ENCODE measurements at places on chromosomes 12 and 14.

GRCh38 chr12:123232472-123232806 is 502 bp downstream of the MPHOSPH9 start:
- no peaks in the 10 kb centered on the region for H3K27me3 ChIP-seq
- peak overlapping the region; percentile 96 for H3K4me3 ChIP-seq
- H3K36me3 ChIP-seq, result peaks cover 44% of the 10 kb centered on the region
- DNase-seq, result no peak
- peak overlapping the region; percentile 99 for H3K27ac ChIP-seq

GRCh38 chr14:70988452-70988851 is 81.2 kb downstream of the PCNX1 start:
- H3K27me3 ChIP-seq, result no peaks in the 10 kb centered on the region
- H3K36me3 ChIP-seq, result peaks cover 3% of the 10 kb centered on the region
- DNase-seq, result peak; percentile 24
- peaks cover 23% of the 10 kb centered on the region for H3K4me1 ChIP-seq
- H3K4me3 ChIP-seq, result peak overlapping the region; percentile 44

GRCh38 chr12:120674097-120674636 is 12.8 kb upstream of the MLEC start:
- peaks cover 4% of the 10 kb centered on the region for H3K4me1 ChIP-seq
- no peaks in the 10 kb centered on the region for H3K27me3 ChIP-seq
- H3K27ac ChIP-seq, result no peak overlapping the region
- no peaks in the 10 kb centered on the region for H3K36me3 ChIP-seq
- H3K4me3 ChIP-seq, result no peak overlapping the region

DNA sequence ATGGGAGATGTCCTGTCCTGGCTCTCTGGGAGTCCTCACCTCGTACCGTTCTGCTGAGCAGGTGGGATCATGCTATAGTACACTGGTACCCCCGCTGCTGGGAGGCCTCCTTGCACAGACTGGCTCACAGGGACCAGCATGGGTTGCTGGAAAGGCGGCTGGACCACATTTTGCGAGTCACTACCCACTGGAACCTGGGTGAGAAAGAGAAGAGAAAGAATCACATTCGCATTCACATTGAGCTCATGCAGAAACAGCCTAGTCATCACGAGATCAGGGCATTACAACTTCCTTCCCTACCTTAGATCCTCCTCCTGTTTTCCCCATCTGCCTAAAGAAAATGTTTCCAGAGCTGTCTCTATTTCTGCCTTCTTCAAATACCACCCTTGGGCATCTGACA is 17.3 kb upstream of the STAC3 start:
- H3K4me3 ChIP-seq, result no peak overlapping the region
- peaks cover 7% of the 10 kb centered on the region for H3K4me1 ChIP-seq
- peak overlapping the region; percentile 80 for H3K27ac ChIP-seq
- peak; percentile 51 for DNase-seq
- no peaks in the 10 kb centered on the region for H3K27me3 ChIP-seq
- H3K36me3 ChIP-seq, result peaks cover 23% of the 10 kb centered on the region

GRCh38 chr12:47750229-47750798 is 8.4 kb downstream of the RAPGEF3 start:
- H3K27me3 ChIP-seq, result peaks cover 2% of the 10 kb centered on the region
- H3K4me3 ChIP-seq, result no peak overlapping the region
- H3K4me1 ChIP-seq, result peaks cover 7% of the 10 kb centered on the region
- DNase-seq, result no peak
- H3K36me3 ChIP-seq, result no peaks in the 10 kb centered on the region

GRCh38 chr14:74975059-74975810 is 19.8 kb upstream of the PGF start:
- DNase-seq, result no peak
- no peaks in the 10 kb centered on the region for H3K36me3 ChIP-seq
- H3K4me3 ChIP-seq, result no peak overlapping the region
- H3K27me3 ChIP-seq, result no peaks in the 10 kb centered on the region
- no peak overlapping the region for H3K27ac ChIP-seq

DNA sequence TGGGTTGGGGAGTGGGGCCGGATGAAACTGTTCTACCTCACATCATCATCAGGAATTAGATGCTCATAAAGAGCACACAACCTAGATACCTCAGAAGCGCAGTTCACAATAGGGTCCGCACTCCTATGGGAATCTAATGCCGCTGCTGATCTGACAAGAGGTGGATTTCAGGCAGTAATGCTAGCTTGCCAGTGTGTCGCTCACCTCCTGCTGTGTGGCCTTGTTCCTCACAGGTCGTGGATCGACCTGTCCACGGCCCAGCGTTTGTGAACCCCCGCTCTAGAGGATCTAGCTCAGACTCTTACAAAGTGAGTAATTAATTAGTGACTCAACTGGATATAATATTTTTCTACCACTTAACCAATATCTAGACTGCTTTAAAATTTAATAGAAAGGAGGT is 5.8 kb downstream of the PPP1R12A start:
- H3K27ac ChIP-seq, result peak overlapping the region; percentile 24
- H3K4me3 ChIP-seq, result no peak overlapping the region
- no peaks in the 10 kb centered on the region for H3K36me3 ChIP-seq
- no peaks in the 10 kb centered on the region for H3K27me3 ChIP-seq
- peaks cover 56% of the 10 kb centered on the region for H3K4me1 ChIP-seq
- DNase-seq, result no peak

DNA sequence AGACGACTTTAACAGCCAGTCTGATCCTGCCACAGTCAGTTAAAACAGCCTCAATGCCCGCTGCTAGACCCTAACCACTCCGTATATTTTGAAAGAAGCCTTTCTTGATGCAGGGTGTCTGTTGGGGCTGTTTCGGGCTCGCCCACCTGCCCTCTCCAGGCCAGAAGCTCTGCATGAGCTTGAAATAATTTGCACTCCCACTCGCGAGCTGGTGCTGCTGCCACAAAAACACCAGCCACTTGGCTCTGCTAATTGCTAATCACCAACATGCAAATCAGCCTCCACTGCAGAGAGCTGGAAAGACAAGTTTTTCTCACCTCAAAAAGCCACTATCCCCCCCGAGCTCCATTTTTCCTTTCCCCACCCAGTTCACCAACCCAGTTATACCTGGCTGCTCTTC is 15.5 kb downstream of the BAZ2A start:
- H3K27me3 ChIP-seq, result no peaks in the 10 kb centered on the region
- H3K36me3 ChIP-seq, result peaks cover 48% of the 10 kb centered on the region
- DNase-seq, result no peak

DNA sequence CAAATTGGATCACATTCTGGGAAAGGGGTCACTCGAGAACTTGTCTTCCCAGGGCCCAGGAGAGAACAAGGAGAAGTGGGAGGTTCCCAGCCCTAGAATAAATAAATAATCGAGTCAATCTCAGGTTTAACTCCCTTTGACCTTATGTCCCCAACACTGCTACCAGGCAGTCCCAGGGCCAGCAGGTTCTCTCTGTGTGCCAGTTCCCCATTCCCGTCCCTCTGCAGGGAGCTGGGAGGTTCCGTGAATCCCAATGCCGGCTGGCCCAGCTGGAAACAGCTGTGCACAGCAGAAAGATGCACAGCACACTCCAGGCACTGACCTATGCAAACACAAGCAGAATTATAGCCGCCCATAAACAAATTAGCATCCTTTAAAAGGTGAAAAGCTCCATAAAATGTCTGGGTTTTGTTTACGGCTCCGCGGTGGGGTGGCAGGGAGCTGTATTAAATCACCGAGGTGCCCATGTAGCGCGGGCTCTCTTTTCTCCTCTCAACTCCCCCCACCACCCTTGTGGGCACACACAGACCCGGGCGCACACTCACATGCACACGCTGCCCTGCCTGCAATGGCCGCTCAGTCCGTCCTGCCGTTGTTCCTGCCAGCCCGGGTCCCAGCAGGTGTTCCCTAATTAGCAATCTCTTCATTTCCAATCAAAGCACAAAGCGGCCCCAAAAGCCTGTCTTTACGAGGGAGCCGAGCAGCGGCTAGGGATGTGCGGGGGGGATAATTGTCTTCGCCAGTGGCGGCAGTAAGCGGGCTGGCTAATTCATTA is 46.6 kb upstream of the ESRRB start:
- no peak for DNase-seq
- no peaks in the 10 kb centered on the region for H3K36me3 ChIP-seq
- H3K27me3 ChIP-seq, result peaks cover 34% of the 10 kb centered on the region
- no peak overlapping the region for H3K4me3 ChIP-seq
- no peaks in the 10 kb centered on the region for H3K4me1 ChIP-seq
- H3K27ac ChIP-seq, result no peak overlapping the region

DNA sequence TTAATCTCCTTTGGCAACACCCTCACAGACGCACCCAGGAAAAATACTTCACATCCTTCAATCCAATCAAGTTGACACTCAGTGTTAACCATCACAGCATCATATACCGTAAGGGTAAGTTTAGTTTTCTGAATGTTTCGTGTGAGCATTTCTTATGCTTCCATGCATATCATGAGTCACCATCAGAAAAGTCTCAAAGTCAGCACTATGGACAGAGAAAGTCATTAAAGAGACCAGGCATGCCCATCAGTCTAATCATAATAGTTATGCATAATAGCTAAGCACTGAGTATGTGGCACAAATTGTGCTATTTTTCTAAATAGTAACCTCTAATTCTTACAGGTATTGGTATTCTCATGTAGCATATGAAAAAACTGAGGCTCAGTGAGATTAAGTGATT is 158.8 kb upstream of the PRMT8 start:
- H3K27ac ChIP-seq, result no peak overlapping the region
- H3K36me3 ChIP-seq, result no peaks in the 10 kb centered on the region
- DNase-seq, result no peak
- H3K27me3 ChIP-seq, result peaks cover 6% of the 10 kb centered on the region

DNA sequence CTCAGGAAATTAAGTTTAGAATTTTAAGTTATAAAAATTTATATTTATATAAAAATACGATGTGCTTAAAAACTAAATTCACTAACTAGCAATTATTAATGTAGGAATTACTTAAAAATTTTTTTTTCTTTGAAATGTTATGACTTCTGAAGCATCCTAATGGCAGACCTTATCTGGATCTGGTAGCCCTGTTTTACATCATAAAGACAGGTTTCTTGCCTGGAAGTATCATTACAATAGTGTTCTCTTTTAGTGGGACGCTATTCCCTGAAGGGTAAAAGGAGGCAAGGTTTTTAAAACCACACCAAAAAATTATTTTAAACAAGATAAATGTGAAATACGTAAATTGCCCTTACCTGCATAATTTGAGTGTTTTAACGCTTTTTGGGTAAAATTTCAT is 2.1 kb downstream of the WDR20 start:
- no peak overlapping the region for H3K4me3 ChIP-seq
- H3K36me3 ChIP-seq, result peaks cover 7% of the 10 kb centered on the region
- H3K4me1 ChIP-seq, result peaks cover 43% of the 10 kb centered on the region
- DNase-seq, result no peak
- H3K27me3 ChIP-seq, result no peaks in the 10 kb centered on the region

GRCh38 chr14:95185767-95186392 is 28.6 kb upstream of the DICER1 start:
- no peak overlapping the region for H3K27ac ChIP-seq
- peaks cover 21% of the 10 kb centered on the region for H3K27me3 ChIP-seq
- peaks cover 1% of the 10 kb centered on the region for H3K4me1 ChIP-seq
- no peak overlapping the region for H3K4me3 ChIP-seq
- no peaks in the 10 kb centered on the region for H3K36me3 ChIP-seq

DNA sequence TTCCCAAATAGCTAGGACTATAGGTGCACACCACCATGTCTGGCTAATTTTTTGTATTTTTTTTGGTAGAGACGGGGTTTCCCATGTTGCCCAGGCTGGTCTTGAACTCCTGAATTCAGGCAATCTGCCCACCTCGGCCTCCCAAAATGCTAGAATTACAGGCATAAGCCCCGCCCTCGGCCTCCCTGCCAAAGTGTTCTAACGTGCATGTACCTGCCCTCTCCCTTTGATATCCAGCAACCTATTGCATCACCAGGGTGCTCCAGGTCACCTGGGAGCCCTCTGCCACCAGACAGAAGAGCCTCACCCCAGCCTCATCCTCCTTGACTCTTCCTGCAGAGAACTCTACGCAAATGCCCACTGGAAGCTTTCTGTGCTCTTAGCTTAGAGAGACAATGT is 2.2 kb upstream of the EML1 start:
- H3K4me3 ChIP-seq, result no peak overlapping the region
- peaks cover 6% of the 10 kb centered on the region for H3K27me3 ChIP-seq
- H3K27ac ChIP-seq, result no peak overlapping the region
- H3K4me1 ChIP-seq, result peaks cover 21% of the 10 kb centered on the region
- no peaks in the 10 kb centered on the region for H3K36me3 ChIP-seq
- DNase-seq, result no peak

GRCh38 chr12:81284137-81284536 is 206.3 kb downstream of the ACSS3 start:
- H3K27ac ChIP-seq, result no peak overlapping the region
- H3K4me1 ChIP-seq, result no peaks in the 10 kb centered on the region
- no peaks in the 10 kb centered on the region for H3K27me3 ChIP-seq
- DNase-seq, result no peak
- H3K36me3 ChIP-seq, result no peaks in the 10 kb centered on the region

DNA sequence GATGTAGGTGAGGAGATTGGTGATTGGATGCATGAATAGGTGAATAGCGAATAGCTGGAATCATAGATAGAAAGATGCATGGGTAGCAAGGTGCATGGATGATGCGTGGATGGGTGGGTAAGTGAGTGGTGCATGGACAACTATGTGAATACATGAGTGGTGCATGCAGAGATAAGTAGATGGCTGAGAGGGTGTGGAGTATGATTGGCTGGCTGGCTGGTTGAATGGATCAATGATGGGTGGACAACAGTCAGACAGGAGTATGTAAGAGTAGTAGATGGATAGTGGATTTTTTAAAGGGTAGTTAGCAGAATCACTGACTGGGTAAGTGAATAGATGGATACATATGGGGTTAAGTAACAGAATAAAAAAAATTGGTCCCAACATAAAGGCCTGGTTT is 33.9 kb downstream of the SERPINA3 start:
- no peak overlapping the region for H3K27ac ChIP-seq
- DNase-seq, result no peak
- H3K36me3 ChIP-seq, result no peaks in the 10 kb centered on the region
- H3K4me1 ChIP-seq, result no peaks in the 10 kb centered on the region
- no peak overlapping the region for H3K4me3 ChIP-seq

DNA sequence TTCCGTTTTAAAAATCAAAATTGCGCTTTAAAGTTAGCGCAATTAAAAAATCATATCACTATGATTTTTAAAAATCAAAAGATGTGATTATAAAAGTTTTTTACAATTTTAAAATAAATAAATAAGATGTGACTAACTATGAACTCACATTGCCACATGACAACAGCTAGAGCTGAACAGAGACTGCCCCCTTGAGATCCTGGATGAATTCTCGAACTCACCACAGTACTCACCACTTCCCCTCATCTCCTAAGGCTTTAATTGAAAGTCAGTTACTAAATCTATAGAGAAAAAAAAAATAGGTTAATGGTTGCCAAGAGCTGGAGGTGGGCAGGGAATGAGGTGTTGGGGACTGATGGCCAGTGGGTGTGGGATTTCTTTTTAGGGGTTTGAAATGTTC is 384.2 kb downstream of the ZFP36L1 start:
- no peaks in the 10 kb centered on the region for H3K36me3 ChIP-seq
- H3K4me1 ChIP-seq, result peaks cover 25% of the 10 kb centered on the region
- H3K27me3 ChIP-seq, result no peaks in the 10 kb centered on the region
- no peak overlapping the region for H3K4me3 ChIP-seq
- H3K27ac ChIP-seq, result no peak overlapping the region
- peak; percentile 34 for DNase-seq

- H3K27me3 ChIP-seq, result no peaks in the 10 kb centered on the region
- DNase-seq, result no peak
- H3K27ac ChIP-seq, result no peak overlapping the region
Observed at GRCh38 chr12:20985399-20985798, 145.6 kb upstream of the SLCO1B1 start.

- DNase-seq, result no peak
- no peaks in the 10 kb centered on the region for H3K27me3 ChIP-seq
- H3K4me1 ChIP-seq, result peaks cover 11% of the 10 kb centered on the region
- H3K27ac ChIP-seq, result no peak overlapping the region
Observed at GRCh38 chr14:61754627-61755381, 7.4 kb upstream of the SNAPC1 start.

All from activated naive CD4-positive, alpha-beta T cell treated with anti-CD3 and anti-CD28 coated beads for 36 hours (primary cell).